ENCODE measurements at places on chromosomes 6 and 20.

DNA sequence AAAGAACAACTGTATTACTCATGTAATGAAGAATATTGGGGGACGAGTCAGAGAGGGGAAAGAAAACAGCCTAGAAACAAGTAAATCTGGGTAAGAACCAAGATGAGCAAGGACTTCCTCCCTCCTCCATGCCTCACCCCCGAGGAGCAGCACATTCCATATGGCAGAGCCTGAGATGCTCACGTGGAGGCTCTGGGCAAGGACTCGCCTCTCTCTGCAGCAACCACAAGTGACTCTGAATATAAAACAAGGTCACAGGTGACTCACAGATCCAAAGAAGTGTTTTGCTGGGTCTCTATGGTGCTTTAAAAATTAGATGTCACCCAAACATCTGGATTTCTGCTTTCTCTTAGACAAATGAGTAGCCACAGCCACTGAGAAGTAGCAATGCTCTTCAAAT, 453.0 kb upstream of the SULF2 start:
- DNase-seq: no peak

DNA sequence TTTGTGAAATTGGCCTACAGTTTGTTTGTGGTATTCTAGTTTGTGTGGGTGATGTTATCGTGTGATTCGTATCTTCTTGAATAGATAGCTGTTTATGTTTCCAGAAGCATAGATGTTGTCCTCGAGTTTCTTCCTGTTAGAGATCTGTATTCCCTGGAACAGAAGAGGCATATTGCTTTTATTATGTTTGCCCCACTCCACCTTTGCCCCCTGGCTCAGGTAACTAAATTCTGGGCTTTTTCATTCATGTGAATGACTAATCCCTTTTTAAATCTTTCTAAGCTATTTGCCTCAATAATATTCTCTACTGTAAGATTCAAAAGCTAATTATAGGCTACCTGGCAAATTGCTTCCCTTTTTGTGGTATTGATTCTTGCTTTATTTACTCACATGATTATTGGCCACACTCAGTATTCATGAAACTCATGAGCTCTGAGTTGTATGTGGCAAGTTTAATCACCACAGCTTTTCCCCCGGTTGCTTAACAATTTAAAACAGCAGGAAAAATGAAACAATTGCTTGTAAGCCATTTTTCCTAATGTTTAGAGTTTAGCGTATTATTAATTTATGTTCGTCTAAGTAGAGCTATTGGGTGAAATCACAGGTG, 12.6 kb downstream of the RNF217 start:
- DNase-seq: no peak

- DNase-seq: no peak
These were observed 100.9 kb downstream of the HFE start for GRCh38 chr6:26187981-26188635.

- DNase-seq: no peak
These were observed 42.7 kb upstream of the GCNT2 start for GRCh38 chr6:10478187-10479040.

- no peak for DNase-seq
These were observed 103.0 kb downstream of the NOL4L start for GRCh38 chr20:32482143-32482441.

DNA sequence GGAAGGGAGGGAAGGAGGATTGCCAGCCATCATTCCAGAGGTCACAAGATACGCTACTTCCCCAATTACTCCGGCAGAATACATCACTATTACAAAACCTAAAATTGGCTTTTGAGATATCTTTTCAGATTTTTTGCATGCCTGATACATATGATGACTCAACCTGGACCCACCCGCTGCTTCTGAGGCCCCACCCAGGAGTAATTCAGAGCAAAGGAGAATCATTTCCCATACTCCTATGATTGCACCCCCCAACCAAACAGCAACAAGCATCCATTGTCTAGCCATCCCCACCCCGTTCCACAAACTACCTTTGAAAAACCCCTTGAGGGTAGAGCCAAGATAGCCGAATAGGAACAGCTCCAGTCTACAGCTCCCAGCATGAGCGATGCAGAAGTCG, 163.5 kb upstream of the GJE1 start:
- DNase-seq: no peak

DNA sequence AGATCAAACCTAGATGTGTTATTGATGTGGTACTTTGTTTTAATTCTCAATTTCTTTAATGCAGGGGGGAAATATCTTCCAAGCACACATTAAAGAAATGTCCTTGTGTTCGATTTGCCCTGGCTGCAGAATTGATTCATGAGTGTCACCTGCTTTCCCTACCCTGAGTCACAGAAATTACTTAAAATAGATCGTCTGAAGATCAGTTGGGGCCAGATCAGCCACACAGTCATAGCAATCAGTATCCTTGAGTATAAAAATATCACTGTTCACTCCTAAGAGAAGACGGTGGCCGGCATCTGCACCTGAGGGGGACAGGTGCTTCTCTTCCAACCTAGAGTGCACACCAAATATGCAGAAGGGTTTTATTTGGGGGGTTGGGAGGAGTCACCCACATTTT, 115.2 kb upstream of the RIN2 start:
- DNase-seq: no peak

- no peak for DNase-seq
These were observed 31.7 kb downstream of the PLEKHG1 start for GRCh38 chr6:150631283-150631983.

DNA sequence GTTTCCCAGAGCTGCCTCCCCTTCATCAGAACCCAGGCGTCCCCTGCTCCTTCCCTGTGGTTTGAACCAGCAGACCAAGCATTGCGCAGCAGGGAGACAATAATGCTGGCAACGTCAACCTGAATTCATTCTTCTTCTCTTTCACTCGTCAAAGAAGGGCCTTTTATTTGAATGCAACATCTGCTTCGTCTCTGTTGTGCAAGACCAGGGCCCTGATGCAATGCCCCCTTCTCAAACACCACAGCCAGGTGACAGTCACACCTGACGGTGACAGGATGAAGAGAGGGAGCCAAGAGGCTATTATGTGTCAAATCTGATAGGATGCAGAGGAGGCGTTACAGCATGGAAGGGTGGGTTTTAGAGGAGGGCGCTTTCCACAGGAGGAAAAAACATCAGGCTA, 8.0 kb downstream of the INSM1 start:
- DNase-seq: no peak

GRCh38 chr6:107435798-107436197, 23.6 kb downstream of the PDSS2 start:
- DNase-seq: no peak

DNA sequence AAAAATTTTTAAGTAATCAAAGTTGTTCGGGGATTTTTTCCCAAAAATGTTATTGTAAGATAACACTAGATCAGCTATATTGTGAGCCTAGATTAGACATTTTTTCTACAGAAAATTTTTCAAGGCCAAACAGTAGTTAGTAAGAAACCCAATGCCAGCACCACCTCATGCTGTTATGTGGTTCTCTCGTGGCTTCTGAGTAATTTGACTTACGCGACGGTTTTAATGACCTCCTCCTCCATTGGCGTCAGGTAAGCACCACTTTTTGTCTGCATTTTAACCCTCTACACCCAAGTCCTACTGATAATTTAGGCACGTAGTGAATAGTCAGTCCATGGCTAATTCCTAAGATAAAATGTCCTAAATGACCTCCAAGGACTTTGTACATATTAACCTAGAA, 9.7 kb downstream of the RPS6KA2 start:
- DNase-seq: no peak

- DNase-seq: no peak
These were observed 385.7 kb upstream of the CITED2 start for GRCh38 chr6:139760128-139760527.

DNA sequence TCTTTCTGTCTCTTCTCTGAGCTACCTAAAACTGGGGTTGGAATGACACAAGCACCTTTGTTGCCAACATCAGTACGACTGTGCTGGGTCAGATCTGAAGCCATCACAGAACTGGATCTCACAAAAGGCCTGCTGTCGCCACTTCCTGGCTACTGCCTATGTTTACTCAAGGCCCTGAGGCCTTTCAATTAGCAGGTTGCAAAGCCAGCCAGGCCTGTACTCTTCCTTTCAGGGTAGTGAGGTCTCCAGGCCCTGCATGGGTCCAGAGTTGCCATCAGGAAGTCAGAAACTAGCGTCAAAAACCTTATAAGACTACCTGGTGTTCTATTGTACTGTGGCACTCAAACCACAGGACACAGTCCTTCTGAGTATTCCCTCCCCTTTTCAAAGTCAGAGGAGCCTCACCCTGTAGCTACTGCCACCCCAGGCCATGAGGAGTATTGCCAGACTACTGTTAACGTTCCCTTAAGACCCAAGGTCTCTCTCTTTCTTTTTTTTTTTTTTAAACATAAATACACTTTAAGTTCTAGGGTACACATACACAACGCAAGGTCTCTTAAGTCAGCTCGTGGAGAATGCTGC, 937.4 kb upstream of the GJE1 start:
- no peak for DNase-seq

DNA sequence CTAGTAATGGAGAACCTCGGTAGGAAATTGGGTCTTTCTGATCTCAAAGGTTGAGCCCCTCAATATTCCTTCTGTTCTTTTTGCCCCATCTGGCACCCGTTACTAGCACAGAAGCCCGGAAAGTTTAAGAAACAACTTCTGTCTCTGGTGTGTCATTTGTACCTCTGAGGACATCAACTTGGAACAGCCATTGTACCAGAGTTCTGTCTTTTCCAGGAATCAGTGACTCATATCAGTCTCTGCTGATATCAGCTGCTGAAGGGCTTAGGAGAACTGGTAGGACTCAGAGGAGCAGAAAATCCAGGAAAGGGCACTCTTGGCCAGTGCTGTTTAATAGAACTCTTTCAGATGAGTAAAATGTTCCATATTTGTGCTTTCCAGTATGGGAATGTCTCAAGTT, 78.3 kb upstream of the CHD6 start:
- DNase-seq: no peak

All from stimulated activated CD4-positive, alpha-beta T cell treated with anti-CD3 and anti-CD28 coated beads, Interleukin-12 subunit alpha, Interleukin-12 subunit beta, amount 100 ng/mL, for 24 hours (primary cell).